ENCODE measurements at places on chromosomes 7 and 10.

- DNase-seq: no peak
These were observed 842.5 kb downstream of the REEP3 start for GRCh38 chr10:64363687-64364086.

DNA sequence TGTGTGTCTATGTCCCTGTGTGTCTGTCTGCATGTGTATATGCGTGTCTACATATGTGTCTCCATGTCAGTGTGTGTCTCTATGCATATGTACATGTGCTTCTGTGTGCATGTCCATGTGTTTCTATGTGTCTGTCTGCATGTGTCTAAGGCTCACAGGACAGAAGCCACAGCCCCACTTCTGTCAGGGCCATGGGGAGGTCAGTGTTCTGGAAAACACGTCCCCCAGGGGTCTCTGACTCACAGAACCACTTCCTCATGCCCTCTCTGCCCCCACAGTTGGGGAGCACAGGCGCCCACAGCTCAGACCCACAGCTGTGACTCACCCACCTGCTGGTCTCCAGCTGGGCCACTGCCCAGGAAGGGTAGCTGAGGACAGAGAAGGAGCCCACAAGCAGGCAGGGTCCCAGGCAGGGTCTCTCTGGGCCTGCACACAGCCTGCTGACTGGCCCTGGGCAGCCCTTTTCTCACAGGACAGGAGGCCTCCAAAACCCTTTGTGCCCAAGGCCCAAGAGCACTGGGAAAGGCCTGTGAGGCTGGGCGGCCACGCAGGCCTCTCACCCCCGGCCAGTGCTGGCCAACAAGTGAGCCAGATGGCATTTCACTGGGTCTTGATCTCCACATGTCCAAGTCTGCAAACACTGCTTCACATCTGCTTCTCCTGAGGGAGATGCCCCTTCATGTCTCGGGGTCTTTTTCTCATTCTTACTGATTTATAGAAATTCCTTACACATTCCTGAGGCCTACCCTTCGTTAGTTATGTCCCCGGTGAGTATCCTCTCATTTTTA is 102.9 kb upstream of the FAM20C start:
- DNase-seq: no peak

DNA sequence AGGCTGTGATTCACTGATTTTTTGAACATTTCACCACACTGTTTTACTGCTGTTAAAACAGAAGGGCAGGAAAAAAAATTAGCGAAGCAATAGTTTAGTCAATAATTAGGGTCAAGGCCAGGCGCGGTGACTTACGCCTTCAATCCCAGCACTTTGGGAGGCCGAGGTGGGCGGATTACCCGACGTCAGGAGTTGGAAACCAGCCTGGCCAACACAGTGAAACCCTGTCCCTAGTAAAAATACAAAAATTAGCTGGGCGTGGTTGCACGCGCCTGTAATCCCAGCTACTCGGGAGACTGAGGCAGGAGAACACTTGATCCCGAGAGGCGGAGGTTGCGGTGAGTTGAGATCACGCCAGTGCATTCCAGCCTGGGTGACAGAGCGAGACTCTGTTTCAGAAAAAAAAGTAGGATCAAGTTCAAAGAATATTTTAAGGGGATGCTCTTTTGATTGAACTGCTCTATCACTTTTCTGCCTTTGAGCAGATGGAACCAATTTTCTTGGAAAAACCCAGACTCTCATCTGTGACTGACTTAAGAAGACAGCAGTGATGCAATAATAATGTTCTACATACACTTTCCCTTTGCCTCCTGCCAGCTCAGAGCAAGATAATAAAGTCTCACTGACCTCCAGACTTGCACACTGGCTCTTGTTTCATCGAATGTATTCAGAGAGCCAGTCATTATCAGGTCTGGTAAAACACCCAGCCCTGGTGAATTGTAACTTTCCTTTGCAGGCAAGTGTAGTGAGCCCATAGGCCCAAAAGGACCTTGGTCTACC is 1.6 kb upstream of the PPA1 start:
- DNase-seq: no peak

- peak; percentile 72 for DNase-seq
These were observed 11.7 kb downstream of the CPA5 start for GRCh38 chr7:130356121-130356875.

- DNase-seq: no peak
These were observed 39.4 kb upstream of the TARP start for GRCh38 chr7:38312821-38313220.

- DNase-seq: no peak
These were observed 991.4 kb downstream of the CCSER2 start for GRCh38 chr10:85319826-85320225.

- DNase-seq: no peak
These were observed 5.7 kb downstream of the NRF1 start for GRCh38 chr7:129617178-129617577.

- DNase-seq: no peak
These were observed 158.5 kb downstream of the HERPUD2 start for GRCh38 chr7:35536396-35536826.

- DNase-seq: no peak
These were observed 137.1 kb upstream of the MDFIC start for GRCh38 chr7:114784746-114785145.

DNA sequence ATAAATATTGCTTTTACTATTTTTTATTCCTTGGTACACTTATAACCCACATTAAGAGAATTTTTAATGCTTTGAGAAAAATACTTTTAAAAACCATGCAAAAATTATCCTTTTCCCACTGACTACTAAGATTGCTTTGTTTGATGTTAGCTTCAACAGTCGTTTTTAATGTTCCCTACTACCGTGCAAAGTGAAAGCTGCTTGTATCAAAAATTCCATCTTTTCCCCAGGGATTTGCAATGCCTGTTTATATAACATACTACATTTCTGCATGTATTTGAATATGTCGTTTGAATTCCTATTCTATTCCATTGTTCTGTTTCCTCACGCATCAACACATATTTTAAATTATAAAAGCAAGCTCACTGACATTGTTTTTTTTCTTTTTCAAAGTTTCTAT is 54.4 kb downstream of the TFPI2 start:
- no peak for DNase-seq

DNA sequence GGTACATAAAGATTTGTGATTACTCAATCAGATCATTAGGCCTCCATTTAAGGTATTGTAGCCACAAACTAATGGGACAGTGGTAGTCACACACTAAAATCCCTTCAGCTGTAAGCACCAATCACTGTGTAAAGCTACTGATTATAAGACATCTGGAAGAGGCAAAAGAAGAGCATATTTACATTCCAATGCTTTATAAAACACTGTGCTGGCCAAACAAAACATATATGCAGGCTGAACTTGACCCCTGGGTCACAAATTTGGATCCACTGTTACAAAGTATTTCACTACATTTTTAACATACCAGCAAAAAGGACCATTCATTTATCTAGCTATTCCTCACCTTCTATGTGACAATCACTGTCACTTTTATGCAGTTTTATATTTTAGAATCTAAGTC is 41.4 kb upstream of the ANLN start:
- no peak for DNase-seq

- no peak for DNase-seq
These were observed 53.2 kb upstream of the SYPL1 start for GRCh38 chr7:106165337-106165736.

DNA sequence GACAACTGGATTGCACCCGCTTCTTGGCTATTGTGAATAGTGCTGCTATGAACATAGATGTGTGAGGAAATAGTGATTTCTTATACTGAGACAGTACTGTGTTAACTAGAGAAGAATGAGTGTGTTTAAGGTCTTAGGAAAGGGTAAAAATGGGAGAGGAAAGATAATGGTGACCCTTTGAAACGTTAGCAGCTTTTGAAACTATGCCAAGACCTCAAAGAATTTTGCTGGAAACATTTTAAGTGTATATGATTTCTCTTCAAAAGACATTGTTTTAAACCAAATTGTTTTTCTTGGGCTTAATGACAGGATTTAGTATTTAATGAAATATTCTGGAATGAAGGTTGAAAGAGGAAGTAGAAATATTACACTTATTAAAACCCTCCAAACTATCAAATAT is 100.8 kb upstream of the ARHGAP21 start:
- no peak for DNase-seq

DNA sequence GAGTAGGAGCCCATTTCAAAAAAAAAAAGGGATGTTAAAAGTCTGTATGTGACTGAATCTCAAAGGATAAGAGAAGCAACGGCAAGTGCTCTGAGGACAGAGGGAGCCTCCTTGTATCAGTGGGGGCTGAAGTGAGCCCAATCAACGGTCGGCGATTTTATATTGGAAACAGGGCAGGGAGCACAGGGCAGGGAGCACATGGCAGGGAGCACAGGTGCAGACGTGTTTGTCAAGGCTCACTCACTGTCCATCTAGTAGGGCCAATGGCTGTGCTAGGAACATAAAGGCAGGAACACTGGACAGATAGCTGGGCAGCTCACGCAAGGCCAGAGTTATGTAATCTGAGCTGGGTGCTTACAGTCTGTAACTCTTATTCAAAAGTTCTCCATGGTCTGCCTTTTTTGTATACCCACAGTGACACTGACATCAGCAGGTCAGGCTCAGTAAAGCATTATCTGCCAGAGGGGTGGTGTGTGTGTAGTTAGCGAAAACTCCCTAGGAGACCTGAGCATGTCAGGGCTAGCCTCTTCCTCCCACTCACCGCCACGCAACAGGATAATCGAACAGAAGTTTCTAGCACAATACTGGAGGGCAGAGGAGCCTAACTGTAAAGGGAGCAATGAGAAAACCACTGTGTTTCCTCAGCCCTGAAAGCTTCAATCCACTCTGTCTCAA is 15.4 kb downstream of the AKR1B1 start:
- no peak for DNase-seq

GRCh38 chr7:81267508-81267907 is 348.7 kb upstream of the SEMA3C start:
- DNase-seq: no peak

DNA sequence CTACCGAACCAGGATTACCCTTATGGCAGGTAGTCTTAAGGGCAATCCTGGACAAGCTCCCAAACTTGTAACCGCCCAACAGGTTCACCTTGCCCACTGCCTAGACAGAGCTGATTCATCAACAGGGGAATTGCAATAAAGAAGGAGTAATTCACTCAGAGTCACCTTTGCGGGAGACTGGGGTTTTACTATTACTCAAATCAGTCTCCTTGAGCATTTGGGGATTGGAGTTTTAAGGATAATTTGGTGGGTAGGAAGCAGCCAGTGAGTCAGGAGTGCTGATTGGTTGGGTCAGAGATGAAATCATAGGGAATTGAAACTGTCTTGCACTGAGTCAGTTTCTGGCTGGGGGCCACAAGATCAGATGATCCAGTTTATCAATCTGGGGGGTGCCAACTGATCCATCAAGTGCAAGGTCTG is 25.3 kb downstream of the HK1 start:
- no peak for DNase-seq

- DNase-seq: no peak
These were observed 43.8 kb upstream of the ZNF438 start for GRCh38 chr10:31075434-31075833.

- peak; percentile 37 for DNase-seq
These were observed 729 bp upstream of the TAF3 start for GRCh38 chr10:7817576-7817975.

DNA sequence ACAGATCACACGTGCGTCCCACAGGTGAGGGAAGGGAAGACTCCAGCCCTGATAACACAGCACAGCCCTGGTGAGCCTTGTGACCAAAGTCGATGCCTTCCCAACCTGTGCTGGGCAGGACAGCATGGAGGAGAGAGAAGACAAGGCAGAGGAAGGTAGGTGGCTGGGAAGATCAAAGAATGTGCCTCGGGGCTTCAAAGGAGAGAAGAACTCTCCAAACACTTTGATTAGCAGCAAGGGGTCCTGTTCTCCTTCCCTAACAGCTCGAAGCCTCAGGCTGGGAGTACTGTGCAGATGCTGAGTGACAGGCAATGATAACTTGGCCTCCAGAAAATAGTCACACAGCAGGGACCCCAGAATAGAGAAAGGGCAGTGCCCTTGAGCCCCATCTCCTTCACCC is 288.5 kb downstream of the TCERG1L start:
- no peak for DNase-seq
